ENCODE measurements at places on chromosomes 11 and 22.

- DNase-seq = no peak
These were observed 31.0 kb upstream of the PPP2R1B start for GRCh38 chr11:111797145-111797581.

DNA sequence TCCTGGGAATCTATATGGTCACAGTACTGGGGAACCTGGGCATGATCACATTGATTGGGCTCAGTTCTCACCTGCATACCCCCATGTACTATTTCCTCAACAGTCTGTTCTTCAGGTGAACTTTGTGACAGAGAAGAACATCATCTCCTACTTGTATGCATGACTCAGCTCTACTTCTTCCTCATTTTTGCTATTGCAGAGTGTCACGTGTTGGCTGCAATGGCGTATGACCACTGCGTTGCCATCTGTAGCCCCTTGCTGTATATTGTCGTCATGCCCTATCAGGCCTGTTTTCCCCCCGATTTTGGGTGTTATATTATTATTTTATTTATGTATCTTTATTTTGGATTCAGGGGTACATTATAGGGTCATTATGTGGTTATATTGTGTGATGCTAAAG, 2.4 kb upstream of the OR8G1 start:
- no peak for DNase-seq

- no peak for DNase-seq
These were observed 9.3 kb upstream of the POLD3 start for GRCh38 chr11:74583024-74583624.

- no peak for DNase-seq
These were observed 52.9 kb downstream of the SYT13 start for GRCh38 chr11:45233121-45233803.
